ENCODE measurements at places on chromosomes 12 and 14.

GRCh38 chr14:104634886-104635570 lies 30.5 kb upstream of the TMEM179 start:
- H3K4me1 ChIP-seq: no peaks in the 10 kb centered on the region
- no peak overlapping the region for H3K4me3 ChIP-seq
- H3K27me3 ChIP-seq: no peaks in the 10 kb centered on the region
- no peak overlapping the region for H3K27ac ChIP-seq
- no peaks in the 10 kb centered on the region for H3K36me3 ChIP-seq

- no peaks in the 10 kb centered on the region for H3K4me1 ChIP-seq
- H3K27me3 ChIP-seq: no peaks in the 10 kb centered on the region
- no peak overlapping the region for H3K27ac ChIP-seq
Observed at GRCh38 chr12:47349137-47350061, 269.6 kb upstream of the AMIGO2 start.

DNA sequence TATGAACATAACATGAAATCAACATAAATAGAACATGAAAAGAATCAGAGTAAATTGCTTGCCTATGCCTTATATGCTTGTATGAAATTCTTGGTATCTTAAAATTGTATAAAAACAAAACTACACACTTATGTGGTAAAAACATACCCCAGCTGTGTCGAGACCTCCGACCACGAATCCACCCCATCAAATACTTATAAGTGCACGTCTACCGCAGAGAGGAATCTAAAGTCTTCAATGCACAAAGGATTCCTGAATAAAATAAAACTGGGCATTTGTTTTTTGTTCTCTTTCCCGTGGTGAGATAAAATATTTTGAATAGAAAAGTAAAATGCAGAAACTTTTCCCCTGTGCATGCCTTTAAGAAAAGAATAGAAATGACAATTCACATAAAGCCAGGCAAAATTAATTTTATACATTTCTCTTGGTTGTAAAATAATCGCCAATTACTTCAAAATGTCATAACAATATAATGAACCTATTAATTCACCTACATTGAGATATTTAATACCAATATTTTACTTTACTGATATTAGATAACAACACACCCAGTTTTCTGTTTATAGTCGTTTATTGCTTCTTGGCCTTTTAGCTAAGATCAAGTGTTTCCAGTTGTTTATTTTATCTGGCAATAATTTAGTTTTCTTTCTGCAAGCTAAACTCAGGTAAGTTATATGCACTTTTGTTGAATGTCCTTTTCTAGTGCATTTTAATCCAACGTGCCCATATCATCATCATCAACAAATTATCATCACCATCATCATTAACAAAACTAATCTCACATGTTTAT lies 1.0 kb downstream of the KLRK1 start:
- no peaks in the 10 kb centered on the region for H3K27me3 ChIP-seq
- DNase-seq: no peak
- no peaks in the 10 kb centered on the region for H3K4me1 ChIP-seq
- no peak overlapping the region for H3K27ac ChIP-seq

GRCh38 chr14:30587141-30587540 lies 28.2 kb downstream of the G2E3 start:
- no peaks in the 10 kb centered on the region for H3K4me1 ChIP-seq
- no peak overlapping the region for H3K27ac ChIP-seq
- H3K27me3 ChIP-seq: no peaks in the 10 kb centered on the region
- DNase-seq: no peak
- H3K36me3 ChIP-seq: peaks cover 6% of the 10 kb centered on the region

GRCh38 chr14:93150227-93151208 lies 34.2 kb downstream of the MOAP1 start:
- H3K4me3 ChIP-seq: no peak overlapping the region
- no peak overlapping the region for H3K27ac ChIP-seq
- no peaks in the 10 kb centered on the region for H3K36me3 ChIP-seq
- no peaks in the 10 kb centered on the region for H3K27me3 ChIP-seq

- no peak for DNase-seq
- H3K27me3 ChIP-seq: no peaks in the 10 kb centered on the region
- no peak overlapping the region for H3K27ac ChIP-seq
Observed at GRCh38 chr14:59155886-59156285, 32.6 kb upstream of the DAAM1 start.
